Nucleus accumbens (tissue), 56 donors: ENCODE measurements at places on chromosomes 13 and 19.

DNA sequence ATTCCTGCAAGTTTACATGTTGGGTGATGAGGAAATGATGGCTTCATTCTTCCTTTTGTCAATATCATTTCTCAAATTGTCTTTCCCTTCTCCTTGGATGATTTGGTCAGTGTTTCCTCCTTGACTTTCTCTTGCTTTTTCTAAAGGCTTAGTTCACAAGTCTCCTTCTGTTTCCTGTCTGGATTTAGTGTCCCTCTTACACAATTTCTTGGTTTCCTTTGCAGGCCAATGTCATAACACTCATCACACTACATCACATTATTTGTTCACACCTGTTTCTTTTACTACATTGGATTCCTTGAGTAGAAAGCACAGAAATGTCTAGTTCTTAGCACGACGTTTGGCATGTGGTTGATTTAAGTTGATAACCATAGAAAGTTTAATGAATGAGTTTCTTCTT is 490.7 kb downstream of the TDRD3 start:
- DNase-seq = no peak

- no peak for DNase-seq
Observed at GRCh38 chr13:52744842-52745375, 5.3 kb upstream of the CNMD start.

- no peak for DNase-seq
Observed at GRCh38 chr13:110301083-110301482, 5.9 kb downstream of the COL4A1 start.

GRCh38 chr13:106115081-106115480 is 420.4 kb downstream of the EFNB2 start:
- DNase-seq = no peak

DNA sequence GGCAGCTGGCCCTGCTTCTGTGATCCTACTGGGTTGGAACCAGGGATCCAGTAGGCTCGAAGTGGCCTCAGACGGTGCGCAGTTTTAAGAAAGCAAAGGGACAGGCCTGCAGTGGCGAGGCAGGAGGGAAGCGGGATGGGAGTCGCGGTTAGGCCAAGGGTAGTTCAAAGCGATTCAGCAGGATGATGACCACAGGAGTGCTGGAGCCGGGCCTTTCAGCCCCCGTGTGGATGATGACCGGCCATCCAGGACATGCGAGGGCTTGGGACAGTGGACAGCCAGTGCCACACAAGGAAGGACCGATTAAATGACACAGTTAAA is 854 bp downstream of the RNASEH2B start:
- DNase-seq = peak; percentile 52

- DNase-seq = no peak
Observed at GRCh38 chr13:71524613-71525304, 342.2 kb downstream of the DACH1 start.

DNA sequence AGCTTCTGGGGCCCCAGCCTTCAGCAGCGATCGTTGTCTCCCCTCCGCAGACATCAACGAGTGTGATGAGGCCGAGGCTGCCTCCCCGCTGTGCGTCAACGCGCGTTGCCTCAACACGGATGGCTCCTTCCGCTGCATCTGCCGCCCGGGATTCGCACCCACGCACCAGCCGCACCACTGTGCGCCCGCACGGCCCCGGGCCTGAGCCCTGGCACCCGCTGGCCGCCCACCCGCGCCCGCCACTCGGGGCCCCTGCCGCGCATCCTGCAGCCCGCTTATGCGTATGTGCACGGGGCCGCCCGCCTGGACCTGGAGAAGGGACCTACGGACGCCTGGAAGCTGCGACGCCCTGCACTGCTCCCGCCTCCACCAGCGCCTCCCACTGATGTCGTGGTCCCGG is 28.2 kb downstream of the LTBP4 start:
- DNase-seq = no peak

DNA sequence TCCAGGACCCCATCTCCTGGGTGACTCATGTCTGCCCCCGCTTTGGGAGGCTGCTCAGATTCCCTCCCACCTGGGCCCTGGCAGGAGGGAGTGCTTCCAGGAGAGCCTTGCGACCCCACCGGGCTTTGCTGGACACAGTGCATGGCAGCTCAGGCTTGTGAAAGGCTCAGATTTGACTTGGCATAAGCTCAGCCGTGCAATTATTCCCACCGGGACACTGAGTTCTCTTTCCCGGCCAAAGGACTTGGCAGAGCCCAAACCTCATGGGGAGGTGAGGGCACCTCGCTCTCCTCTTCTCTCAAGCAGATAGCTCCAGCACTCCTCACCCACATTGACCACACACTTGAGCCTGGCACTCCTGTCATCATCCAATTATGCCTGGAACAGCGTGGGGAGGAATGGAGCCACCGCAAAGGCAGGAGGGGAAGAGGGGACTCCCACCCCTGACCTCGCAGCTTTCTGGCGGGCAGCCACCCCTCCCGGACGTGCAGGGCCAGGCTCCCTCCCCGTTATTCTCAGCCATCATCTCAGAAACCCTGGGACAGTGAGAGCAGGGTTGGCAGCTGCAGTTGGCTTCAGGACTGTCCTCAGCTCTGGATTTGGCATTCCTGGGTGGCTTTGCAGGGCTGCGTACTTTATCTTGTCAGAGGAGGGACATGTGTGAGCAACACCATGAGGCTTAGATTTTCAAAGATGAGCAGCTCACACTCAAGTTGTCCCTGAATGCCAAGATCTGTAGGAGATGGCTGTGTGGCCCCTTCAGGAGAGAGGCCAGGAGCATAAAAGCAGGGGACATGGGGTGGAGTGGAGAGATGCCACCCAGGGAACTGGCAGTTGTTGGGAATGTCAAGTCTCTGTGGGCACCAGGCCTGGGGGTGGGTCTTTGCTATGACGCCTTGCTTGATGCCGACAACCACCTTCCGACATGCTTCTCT is 306.2 kb downstream of the TEX29 start:
- DNase-seq = no peak

- no peak for DNase-seq
Observed at GRCh38 chr13:30175166-30175565, 132.2 kb downstream of the KATNAL1 start.

- no peak for DNase-seq
Observed at GRCh38 chr19:29985196-29985595, 43.2 kb downstream of the URI1 start.

DNA sequence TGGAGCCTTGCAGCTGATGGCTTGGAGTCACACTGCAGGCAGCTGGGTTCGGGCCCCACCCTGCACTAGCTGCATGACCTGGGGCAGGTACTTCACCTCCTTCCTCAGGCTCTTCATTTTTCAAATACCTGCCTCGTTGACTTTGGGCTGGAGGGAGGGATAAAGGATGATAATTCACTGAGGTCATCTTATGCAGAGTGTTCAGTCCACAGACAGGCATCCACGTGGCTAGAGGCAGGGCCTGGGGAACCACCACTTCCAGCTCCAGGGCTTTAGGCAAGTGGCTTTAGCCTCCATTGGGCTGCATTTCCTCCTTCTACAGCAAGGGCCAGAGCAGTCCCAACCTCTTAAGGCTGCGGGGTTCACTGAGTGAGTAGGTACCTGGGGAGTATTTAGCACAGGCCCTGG is 84.8 kb downstream of the SIPA1L3 start:
- no peak for DNase-seq
